ENCODE measurements at places on chromosomes 1 and 21. TPM values are rescaled to one million over a fixed set of nuclear protein-coding genes. Genes with fewer than 3 reads are reported as not detected.

Gene ERG
- total RNA-seq, result not detected

Gene GPA33
- total RNA-seq, result not detected

Gene MEX3A
- total RNA-seq, result 5.1 TPM

Gene ACTL8
- 0.30 TPM for total RNA-seq

Gene PPIAL4G
- total RNA-seq, result not detected

Gene GJA8
- total RNA-seq, result not detected

Gene NHLH1
- not detected for total RNA-seq

Gene KMO
- not detected for total RNA-seq

Gene ZCCHC17
- total RNA-seq, result 43.7 TPM

Gene ETV3L
- total RNA-seq, result not detected

Gene OR2T35
- not detected for total RNA-seq

Gene ADGRB2
- 5.9 TPM for total RNA-seq

Gene NTNG1
- total RNA-seq, result 10.9 TPM

Gene MMP23B
- 10.4 TPM for total RNA-seq

Gene CCDC18
- total RNA-seq, result 15.3 TPM

Gene EVA1C
- total RNA-seq, result 2.7 TPM

Gene TACSTD2
- total RNA-seq, result 0.45 TPM

Gene LCE3C
- total RNA-seq, result not detected

Gene AMY2A
- total RNA-seq, result not detected

Gene ARHGEF19
- total RNA-seq, result 11.6 TPM

Gene WDR64
- not detected for total RNA-seq

Gene RRP1B
- 24.5 TPM for total RNA-seq

Gene FCGR3A
- total RNA-seq, result not detected

Gene NHLH2
- not detected for total RNA-seq

Gene GNAT2
- 0.30 TPM for total RNA-seq

Gene CYP4Z1
- not detected for total RNA-seq

Gene OR2L5
- total RNA-seq, result not detected
